ENCODE measurements at places on chromosomes 11 and 22. TPM values are rescaled to one million over a fixed set of nuclear protein-coding genes. Genes with fewer than 3 reads are reported as not detected.

DNA sequence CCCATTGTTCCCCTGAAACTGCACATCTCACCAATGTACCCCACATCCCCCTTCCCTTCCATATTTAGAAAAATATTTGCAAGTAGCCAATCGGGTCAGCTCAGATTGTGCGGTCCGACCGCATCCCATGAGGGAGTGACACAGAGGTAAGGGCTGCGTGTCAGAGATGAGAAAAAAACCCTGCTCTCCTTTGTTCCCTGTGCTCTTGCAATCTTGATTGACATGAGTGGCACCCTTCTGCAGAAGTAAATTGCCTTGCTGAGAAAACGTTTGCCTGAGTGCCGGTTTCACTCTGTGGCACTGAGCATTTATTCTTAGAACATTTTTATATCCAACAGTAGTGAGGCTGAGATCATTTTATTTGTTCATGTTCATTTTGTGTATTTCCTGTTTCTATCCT is 81.6 kb upstream of the CCDC90B start:
- no peak for DNase-seq

DNA sequence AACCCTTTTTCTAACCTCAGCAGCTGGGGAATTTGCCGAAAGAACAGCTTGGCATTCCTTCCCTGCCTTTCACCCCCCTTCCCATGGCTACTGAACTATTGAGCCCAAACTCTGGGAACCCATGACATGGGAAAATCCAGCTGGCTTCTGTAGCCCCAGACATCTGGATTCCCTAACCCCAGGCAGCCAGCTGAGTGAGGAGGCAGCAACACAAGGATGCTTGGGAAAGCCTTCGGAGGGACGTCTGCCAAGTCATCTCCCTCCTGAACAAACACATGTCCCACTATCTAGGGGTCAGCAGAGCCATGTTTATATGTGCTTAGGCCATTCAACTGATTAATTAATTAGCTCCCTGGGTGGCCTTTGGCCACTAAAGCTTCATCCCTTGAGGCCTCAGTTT is 21.6 kb downstream of the LRRC55 start:
- no peak for DNase-seq

DNA sequence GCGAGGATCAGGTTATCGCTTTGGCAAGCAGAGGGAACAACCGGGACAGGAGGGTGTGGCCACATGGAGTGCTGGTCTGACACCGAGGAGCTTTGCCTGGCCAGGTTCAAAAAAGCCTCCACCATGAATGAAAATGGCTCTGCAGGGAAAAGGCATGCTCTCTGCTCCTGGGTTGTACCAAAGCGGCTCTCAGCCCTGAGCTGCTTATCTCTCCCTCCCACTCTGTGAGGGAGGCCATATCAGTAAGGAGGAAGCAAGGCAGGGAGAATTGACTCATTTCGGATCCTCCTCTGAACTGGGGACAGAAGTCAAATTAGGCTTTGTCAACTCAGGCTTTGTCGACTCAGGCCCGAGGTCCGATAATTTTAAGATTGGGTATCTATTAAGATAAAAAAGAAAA is 82.9 kb upstream of the CRTAM start:
- DNase-seq, result no peak

Gene TRIM49
- not detected for total RNA-seq

Gene LDLRAD3
- total RNA-seq, result 8.6 TPM

DNA sequence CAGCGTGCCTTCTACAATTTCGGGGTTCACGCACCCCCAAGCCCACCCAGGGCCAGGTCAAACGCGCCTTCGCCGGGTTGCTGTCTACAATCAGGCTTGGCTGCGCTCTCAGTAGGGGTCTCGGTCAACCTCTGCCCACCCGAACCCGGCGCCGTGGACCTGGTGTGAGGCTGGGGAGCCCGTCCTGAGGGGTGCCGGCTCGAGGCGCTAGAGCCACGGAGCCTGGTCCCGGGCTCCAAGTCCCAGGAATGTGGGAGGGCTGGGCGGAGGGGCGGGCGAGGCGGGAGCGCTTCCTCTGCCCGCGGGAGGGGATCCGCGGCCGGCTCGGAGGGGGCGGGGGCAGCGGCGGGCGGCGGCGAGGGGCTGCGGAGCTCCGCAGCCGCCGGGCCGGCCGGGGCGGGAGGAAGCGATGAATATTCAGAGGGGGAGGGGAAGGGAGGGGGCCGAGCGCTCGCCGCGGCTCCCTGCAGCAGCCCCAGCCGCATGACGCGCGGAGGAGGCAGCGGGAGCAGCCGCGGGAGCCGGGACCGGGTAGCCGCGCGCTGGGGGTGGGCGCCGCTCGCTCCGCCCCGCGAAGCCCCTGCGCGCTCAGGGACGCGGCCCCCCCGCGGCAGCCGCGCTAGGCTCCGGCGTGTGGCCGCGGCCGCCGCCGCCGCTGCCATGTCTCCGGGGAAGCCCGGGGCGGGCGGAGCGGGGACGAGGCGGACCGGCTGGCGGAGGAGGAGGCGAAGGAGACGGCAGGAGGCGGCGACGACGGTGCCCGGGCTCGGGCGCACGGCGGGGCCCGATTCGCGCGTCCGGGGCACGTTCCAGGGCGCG is at the start of gene PTPRJ:
TSS of gene PTPRJ (plus strand) at position 472 of the 819 bp plus-strand sequence. CDS start 354 bp downstream, outside the sequence.
- DNase-seq, result peak; percentile 93

GRCh38 chr11:109668973-109669634 is 247.1 kb downstream of the C11orf87 start:
- DNase-seq, result no peak

DNA sequence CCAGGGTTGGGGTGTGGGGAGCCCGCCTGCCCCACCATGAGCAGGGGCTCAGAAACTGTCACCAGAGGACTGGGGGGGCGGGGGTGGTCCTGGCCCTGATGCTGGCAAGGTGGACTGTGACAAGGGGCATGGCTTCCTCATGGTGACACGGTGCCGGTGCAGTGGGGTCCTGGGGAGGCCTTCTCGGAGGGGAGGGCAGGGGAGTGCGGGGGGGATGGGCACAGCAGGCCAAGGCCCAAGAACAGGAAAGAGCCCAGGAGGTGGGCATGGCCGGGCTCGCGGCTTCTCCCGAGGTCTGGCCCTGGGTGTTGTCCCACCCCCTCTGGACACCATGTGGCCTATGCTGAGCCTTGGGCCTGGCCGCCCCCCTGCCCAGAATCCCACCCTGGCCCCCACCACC is 47.2 kb downstream of the MOB2 start:
- DNase-seq, result no peak

Gene CATSPERZ
- total RNA-seq, result not detected

DNA sequence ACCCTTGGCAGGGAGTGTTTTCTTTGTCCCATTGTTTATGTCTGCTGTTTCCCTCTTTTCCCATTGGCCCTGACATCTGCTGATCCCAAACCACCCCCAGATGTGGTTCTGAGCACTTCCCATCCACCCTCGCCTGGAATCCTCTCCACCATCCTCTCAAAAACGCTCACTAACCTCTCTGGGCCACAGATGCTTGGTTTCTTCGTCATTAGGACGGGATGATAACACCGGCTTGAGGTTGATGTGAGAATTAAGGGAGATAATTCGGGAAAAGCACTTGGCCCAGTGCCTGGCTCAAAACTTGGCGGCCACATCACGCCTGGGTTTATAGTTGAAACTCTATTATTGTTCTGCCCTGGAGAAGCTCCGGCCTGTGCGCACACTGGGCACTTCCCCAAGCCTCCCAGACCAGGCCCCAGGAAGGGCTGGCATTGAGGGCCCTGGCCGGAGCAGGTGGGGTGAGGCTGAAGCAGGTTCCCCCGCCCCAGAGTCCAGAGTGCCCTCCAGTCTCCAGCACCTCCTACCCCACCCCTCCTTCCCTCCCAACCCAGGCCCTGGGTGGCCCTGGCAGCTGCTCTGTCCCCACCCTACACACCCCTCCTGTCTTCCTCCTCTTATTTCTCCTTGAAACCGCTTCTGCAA is 63.7 kb downstream of the CYTH4 start:
- no peak for DNase-seq

DNA sequence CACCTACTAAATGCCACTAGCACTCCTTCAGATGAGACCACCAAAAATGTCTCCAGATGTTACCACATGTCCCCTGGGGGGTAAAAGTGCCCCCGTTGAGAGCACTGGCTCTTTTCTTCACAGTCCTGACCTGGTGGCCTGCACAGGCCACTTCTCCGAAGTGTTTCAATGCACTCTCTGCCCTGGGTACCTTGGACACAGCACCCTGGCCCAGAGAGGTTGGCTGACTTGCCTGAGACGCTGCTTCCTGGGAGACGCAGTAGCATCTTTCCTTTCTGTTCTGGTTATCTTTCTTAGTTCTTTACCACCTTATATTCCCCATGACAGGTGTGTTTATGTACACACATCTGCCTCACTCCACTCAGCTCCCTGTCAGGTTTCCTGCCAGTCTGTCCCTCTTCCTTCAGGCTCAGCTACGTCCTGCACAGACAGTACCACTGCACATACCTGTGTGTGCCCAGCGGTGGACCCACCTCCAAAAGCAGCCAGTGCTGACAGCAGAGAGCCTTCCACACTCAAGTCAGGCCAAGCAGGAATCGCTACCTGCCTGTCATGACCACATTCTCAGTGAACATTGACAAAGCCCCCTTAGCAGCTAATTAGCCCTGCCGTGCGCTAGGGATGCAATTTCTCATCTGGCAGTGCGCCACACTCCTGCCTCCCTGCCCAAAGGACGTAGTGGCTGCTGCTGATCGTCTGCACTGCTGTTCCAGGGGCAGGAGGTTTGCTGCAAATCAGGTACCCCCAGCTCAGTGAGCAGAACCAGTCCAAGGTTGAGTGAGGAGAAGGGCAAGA is 39.0 kb downstream of the FAM83F start:
- DNase-seq, result peak; percentile 54

Gene CCDC81
- total RNA-seq, result 3.2 TPM

DNA sequence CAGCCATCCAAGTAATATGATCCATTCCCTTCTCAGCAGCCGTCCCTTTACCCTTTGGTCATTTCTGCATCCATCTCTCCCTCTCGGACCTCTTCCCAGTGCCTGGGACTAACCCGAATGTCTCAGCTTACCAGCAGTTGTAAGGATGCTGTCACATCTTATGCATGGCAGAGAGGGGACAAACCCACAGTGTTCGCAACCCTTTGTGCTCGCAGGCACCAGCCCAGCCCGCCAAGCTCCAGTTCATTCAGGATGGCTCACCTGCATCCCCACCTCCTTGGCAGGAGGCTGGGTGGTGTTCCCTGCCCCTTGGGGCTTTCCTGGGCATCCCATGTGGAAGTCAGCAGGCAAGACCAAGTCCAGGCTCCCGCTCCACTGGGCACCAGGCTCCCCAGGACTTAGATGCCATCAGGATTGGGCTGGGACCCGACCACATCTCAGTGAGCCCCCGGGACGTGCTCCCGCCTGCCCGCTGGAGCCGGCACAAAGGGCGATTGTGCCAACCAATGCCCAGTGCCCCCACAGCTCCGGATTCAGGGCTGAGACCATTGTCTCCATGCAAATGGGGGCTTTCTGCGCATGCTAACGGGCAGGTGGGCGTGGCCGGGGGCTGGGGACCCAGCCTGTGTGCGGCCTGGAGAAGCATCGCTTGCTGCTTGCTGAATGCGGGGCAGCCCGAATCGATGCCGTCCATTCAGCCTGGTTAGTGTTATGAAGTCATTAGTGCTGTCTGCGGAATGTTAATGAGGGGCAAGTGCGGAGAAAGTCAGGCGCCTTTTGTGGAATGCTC is 108.6 kb downstream of the KCNQ1OT1 start:
- DNase-seq, result no peak

DNA sequence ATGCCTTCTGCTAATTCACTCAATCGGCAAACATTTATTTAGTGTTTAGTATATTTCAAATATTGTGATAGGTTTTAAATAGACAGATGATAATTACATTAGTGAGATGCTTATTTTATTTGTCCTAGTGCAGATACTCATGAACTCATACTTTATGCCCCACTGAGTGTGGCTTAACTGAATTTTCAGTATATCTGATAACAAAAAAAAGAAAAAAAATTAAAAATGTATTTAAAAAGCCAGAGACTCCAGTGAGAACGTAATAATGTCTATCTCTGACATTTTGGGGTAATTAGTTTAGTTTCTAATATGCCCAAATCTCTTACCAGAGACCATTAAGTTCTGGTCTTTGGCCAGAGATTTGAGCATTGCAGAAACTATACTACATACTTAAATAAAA is 332.6 kb upstream of the CHORDC1 start:
- no peak for DNase-seq

DNA sequence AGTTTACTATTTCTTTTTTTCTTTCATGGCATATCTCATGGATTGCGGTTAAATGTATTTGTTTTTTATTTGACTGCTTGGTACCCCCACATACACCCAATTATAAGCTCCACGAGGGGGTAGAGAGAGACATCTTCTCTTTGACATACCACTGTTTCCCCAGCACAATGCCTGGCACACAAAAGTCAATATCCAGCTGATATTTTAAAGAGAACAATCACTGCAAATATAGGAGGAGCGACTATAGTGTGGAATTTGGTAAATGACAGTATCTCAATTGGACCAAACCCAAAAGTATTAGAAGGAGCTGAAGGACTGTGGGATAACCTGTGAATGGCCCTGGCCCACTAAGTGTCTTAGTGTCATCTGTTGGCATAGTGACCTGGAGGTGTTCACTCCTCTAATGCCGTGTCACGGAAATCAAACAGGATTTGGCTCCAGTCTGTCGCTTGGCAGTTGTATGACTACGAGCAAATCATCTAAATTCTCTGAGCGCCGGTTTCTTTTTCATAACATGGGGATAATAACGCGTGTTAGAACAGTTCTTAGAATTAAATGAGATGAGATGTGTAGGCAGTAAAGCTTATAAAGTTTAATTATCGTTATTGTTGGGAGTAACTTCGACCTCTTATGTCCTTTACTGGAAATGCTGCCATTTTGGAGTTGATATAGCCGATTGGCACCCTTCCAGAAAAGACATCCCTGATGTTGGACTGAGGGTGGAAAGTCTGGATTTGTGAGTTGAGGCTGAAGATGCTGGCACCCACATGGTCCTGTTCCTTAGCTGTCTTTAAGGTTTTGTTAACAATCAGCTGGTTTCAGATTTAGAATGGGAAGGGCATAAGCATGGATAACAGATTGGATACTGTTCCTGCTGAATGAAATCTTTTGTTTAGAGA is 144.5 kb downstream of the DBX1 start:
- no peak for DNase-seq

All from spleen (tissue), 13 donors.